ENCODE measurements at places on chromosomes 13 and 19.
A peak's percentile ranks its signal among the peaks of the same experiment; 100 is the strongest.

- DNase-seq = no peak
These were observed 36.8 kb downstream of the NFIX start for GRCh38 chr19:13031917-13032623.

DNA sequence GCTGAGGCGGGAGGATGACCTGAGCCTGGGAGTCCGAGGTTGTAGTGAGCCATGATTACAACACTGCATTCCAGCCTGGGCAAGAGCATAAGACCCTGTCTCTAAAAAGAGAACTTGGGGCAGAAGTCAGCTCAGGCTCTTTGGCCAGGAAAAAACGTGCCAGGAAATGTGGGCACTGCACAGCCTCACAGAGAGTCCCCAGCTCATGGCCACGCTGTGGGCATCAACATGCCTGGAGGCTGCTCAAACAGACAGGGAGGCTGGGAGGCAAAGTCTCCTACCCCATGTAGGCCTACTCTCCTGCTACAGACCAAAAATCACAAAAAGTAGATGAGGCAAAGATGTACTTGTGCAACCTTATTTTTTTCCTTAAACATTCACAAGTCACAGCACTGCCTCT lies 49.4 kb downstream of the PEPD start:
- no peak for DNase-seq

- peak; percentile 3 for DNase-seq
These were observed 68.5 kb upstream of the GPR183 start for GRCh38 chr13:99375738-99376080.

GRCh38 chr13:113090415-113090770 lies 15.2 kb upstream of the F7 start:
- DNase-seq = no peak

GRCh38 chr13:46168341-46168740 lies 13.6 kb downstream of the LCP1 start:
- no peak for DNase-seq

DNA sequence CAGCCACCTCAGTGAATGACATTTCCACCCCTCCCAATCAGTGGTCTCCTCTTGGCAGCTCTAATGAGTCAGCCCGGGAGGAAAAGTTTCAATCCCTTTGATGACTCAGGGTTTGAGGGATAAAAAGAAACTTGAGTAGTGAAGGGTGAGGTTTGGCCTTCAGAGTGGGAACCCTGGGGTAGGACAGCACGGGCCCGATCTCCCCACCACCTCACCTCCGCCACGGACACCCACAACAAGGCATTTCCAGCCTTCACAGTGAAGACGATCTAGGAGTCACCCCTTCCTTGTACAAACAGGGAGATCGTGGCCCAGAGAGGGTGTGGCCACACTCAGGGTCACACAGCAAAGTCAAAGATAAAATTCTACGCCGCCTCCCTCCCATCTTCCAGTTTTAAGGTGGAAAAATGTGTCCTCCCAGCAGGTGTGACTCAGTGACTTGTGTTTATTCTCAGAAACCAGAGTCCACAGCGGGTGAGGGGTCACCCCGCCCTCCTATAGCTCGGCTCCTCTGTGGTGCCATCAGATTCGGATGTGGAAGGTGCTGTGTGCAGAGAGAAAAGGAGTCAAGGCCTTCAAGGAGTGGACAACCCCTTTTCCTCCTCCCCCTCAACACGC lies 12.3 kb downstream of the CIB3 start:
- DNase-seq = peak; percentile 12

GRCh38 chr13:112721198-112722104 lies 31.6 kb downstream of the ATP11A start:
- no peak for DNase-seq

GRCh38 chr19:29188289-29189032 lies 24.5 kb downstream of the UQCRFS1 start:
- DNase-seq = no peak

- DNase-seq = no peak
These were observed 1.6 kb upstream of the ADPRHL1 start for GRCh38 chr13:113454936-113455335.

- no peak for DNase-seq
These were observed 36.7 kb downstream of the FAM124A start for GRCh38 chr13:51258612-51259548.

- no peak for DNase-seq
These were observed 1994.2 kb upstream of the PCDH20 start for GRCh38 chr13:63409791-63410351.

- DNase-seq = no peak
These were observed 248.1 kb downstream of the HS6ST3 start for GRCh38 chr13:96338030-96338429.

DNA sequence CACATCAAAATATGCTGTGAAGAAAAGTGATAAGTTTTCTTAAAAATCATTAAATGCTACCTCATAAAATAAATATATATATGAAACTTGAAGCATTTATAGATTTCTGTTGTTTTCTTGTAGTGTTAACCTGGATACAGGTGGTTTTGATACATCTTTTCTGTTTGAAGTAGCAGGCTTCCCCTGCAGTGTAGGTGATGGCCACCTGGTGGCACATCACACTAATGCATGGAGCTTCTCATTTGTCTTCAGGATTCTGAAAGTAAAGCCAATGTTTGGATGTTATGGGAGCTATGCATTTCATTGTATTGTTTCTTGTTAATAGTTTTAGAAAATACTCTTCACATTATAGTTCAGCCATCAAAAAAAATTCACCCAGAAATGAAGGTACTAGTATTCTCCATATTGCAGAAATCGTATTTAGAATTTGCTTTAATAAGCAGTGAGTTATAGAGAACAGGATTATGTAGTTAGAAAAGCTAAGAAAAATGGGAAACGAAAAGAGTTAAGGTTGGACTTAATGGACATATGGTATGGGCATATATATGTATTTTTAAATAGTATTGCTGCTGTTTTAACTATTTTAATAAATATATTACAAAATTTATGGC lies 18.7 kb downstream of the GPR180 start:
- peak; percentile 23 for DNase-seq

GRCh38 chr13:39272994-39273393 lies 234.7 kb downstream of the NHLRC3 start:
- DNase-seq = no peak

GRCh38 chr19:28530406-28531035 lies 682.4 kb downstream of the UQCRFS1 start:
- no peak for DNase-seq

DNA sequence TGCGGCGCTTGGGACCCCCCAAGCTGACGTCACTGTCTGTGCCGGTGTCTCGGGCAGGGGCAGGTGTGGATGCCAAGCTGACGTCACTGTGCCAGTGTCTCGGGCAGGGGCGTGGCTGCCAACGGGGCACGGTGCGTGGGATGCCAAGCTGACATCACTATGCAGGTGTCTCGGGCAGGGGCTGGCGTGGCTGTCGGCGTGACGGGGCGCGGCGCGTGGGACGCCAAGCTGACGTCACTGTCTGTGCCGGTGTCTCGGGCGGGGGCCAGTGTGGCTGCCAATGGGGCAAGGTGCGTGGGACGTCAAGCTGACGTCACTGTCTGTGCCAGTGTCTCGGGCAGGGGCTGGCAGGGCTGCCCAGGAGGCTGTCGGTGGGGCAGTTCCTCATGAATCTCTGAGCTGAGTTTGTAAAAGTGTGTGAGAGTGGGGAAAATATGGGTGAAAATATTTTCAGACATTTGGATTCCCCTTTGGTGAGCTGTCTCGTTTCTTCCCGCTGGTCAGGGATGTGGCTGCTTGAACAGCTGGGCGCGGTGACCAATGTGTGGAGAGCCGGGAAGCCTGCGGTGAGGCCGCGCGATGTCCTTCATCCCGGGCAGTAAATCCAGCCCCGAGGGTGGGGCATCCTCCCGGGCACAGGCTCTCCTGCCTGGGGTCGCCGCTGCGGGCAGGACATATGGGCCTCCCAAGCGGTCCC lies 25.2 kb downstream of the MCF2L start:
- DNase-seq = no peak

DNA sequence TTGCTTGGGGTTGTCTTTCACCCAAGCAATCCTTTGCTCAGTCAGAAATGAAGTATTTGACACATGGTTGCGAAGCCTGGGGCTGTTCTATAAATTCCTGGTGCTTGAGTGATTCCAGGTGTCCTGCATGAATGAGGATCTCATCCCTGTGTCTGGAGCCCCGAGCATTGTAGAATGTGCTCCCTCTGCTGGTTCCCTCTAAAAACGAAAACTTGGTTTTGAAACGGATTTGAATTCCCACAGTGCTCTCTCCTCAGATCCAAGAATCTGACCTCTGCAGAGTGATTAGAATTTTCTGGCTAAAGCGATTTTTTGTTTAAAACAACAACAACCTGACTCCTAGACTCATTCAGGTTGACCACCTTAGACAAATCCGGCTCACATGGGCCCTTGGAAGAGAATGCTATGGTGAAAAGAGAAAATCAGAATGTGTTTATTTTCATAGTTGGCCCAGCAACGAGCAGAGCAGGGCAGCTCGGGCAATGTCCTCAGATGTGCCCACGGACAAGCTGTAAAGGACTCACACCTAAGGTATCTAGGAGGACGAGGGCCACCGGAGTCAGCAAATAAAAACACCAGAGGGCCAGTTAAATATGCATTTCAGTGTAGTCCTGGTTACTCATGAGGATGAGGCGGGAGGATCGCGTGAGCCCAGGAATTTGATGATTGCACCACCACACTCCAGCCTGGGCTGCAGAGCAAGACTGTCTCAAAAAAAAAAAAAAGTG lies 8.7 kb upstream of the ATP12A start:
- DNase-seq = peak; percentile 29

GRCh38 chr19:18214779-18215433 lies 11.1 kb upstream of the RAB3A start:
- no peak for DNase-seq

- no peak for DNase-seq
These were observed 141.9 kb downstream of the TEX29 start for GRCh38 chr13:111462221-111462764.

- DNase-seq = no peak
These were observed 715.7 kb downstream of the SLITRK1 start for GRCh38 chr13:83166550-83166949.

DNA sequence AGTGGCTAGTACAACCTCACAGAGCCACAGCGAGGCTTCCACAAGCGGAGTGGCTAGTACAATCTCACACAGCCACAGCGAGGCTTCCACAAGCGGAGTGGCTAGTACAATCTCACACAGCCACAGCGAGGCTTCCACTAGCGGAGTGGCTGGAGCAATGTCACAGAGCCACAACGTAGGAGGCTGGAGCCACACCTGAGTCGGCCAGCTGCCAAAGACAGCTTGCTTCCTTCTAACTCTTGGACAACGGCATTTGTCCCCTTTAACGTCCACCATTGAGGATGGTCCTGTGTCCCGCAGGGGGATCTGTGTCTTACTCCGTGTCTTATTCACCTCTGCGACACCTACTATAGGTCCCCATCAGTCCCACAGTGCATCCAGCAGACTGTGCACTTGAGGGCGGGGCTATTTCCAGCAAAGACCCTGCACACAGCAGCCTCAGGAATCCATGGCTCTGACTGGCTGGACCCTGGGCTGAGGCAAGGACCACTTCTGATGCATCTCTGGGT lies 3.7 kb downstream of the ZNF787 start:
- no peak for DNase-seq

DNA sequence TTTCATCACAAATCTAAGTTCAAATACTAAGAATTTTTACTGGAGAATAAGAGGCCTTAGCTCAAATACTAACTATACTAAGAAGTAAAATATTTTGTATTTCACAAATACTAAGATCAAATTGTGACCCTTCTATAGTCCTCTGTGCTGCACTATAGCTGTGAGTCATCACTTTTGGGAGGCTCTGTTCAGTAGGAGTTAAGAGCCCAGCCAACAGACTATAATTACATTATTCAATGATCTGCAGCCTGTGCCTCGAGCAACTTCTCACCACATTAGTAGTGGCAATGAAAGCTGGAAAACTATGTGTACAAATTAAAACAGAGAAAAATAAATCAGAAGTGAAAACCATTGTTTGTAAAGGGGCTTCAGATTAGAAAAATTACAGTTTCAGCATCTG lies 147.3 kb upstream of the GPC6 start:
- DNase-seq = no peak

DNA sequence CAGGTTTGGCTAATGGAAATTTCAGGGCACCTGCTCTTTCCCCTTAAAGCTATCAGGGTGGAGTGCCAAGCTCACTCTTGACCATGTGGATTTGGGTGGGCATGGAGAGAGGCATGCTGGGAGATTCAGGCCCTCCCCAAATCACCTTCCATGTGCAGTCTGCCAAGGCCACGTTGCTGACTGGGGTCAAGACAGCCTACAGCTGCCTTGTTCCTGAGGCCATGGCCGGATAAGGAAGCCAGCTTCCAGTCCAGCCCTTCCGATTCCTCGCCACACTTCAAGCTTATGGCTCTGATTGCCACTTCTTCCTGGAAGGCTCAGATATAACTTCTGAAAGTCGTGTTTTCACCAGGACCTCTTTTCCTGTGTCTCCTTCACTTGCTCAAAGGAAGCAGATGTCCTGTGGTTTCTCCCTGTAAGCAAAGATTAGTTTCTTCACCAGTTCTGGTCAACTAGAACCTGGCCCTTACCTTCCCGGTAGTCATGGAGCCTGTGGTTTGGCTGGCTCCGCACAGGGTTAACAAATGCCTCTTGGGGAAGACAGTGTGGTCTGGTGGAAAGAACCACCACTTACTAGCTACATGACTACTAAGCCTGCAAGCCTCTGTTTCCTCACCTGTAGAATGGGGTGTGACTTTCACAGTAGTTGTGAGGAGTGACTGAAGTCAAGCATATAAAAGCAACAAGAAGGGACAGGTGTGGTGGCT lies 16.1 kb upstream of the TPT1 start:
- DNase-seq = no peak

GRCh38 chr13:36666477-36667229 lies 7.2 kb upstream of the SERTM1 start:
- DNase-seq = no peak

DNA sequence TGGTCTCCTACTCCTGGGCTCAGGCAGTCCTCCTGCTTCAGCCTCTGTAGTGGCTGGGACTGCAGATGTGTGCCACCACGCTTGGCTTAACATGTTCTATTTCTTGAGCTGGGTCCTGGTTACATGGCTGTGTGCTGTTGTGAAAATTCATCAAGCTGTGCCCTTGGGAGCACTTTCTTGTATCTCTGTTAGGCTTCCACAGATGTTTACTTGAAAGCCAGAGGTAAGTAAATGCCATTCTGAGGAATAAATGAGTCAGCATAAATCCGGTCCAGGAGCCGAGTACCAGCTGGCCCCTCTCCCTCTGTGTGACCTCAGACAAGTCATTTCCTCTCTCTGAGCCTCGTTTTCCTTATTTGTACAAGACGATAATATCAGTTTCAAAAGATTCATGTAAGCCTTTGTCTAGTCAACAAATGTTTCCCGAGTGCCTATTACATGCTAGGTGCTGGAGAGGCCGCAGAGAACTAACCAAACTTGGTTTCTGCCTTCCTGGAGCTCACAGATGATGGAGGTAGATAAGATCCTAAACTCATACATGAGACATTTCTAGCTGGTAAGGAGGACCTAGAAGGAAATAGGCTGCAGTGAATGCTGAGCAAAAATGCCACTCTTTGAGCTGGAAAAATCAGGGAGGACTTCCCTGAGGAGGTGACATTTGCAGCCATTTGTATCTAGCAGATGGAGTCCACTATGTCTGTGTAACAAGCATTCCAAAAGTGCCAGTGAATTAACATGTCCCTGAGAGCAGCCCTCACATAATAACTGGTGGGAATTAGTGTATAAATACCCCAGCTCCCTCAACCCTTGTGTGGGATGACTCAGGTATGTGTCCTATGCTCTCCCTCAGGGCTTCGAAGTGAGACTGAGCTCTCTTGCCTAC lies 2.7 kb upstream of the RASAL3 start:
- peak; percentile 79 for DNase-seq
